ENCODE measurements at places on chromosomes 13 and 19.

GRCh38 chr19:38686530-38686888 lies 39.1 kb downstream of the ACTN4 start:
- DNase-seq, result peak; percentile 74

DNA sequence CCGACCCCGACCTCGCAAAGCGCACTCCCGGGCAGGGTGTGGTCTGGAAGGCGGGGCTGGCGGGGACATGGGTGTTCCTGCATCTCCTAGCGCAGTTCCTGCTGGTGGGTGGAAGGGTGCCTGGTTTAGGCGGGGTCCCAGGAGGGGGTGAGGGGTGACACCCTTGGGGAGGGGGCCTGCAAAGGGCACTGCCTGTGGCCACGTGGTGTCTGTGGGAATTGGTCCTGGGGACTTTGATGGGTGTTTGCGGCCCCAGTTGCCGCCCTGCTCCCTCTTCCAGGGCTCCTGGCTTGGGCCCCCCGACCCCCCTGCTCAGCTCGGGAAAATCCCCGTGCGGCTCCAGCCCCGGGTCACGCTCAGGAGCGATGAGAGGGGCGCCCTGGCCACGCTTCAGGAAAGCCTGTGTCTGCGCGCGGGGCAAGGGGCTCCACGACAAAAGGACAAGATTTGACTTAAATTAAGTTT lies 19.1 kb downstream of the WTIP start:
- DNase-seq, result no peak

DNA sequence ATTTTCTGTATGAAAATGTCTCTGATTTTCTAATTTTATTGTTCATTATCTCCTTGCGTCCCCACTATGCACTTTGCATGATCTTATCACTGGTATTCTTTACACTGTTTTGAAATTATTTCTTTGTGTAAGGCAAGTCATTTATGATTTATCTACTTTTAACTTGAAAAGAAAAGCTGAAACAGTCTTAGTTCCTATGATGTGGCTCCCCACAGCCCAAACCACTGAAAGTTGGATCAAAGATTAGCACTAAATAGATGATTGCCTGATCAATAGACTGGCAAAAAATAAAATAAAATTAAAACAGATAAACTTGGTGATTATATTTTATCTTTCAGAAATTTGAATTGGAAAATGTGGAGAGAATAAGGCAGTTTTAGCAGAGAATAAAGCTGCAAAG lies 1101.9 kb downstream of the PCDH9 start:
- DNase-seq, result no peak

DNA sequence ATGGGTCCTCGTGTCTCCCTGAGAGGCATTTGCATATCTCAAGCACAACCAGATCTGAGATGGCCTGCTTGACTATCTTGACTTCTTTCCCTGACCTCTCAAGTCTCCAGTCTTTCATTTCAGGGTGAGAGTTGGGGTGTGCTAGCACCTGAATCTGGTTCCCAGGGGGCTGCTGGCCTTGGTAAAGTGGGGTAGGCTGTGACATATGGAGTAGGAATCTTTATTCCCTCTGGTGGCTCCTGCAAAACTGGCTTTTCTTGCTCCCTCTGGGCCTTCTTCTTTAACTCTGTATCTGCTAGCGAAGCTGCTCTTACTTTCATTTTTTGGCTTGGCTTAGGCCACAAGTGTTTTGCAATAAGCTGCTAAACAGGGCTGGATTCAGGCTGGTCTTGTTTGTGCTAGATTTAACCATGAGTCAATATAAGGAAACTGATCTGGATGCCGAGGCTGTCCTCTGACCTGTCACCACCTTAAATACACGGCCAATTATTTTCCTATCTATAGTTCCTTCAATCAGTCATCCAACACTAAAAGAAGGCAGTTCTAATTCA lies 42.3 kb downstream of the ZNF493 start:
- no peak for DNase-seq

GRCh38 chr19:3274942-3275582 lies 50.6 kb downstream of the CELF5 start:
- DNase-seq, result no peak

DNA sequence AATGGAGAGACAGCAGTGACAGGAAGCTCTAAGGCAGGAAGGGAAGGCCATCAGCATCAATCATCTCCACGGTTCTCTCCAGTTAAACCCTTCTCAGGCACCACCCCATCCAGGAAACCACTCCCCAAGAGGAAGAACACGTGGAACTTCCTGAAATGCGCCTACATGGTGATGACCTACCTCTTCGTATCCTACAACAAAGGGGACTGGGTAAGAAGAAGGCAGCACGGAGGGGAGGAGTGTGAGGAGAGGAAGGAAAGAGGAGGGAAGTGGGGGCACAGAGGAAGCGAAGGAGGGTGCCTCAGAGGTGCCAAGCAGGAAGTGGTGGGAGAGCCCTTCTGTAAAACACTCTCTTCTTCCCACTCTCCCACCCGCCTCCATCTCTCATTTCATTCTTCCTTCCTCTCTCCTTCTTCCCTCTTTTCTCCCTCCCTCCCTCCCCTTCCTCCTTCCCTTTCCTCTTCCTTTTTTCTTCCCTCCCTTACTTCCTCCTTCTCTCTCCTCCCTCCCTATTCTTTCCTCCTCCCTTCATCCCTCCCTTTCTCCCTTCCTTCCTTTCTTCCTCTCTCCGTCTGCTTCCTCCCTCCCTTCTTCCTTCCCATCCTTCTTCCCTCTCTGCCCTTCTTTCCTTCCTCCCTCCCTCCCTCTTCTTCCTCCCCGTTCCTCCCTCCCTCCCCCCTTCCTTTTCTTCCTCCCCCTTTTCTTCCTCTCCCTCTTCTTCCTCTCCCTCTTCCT lies 12.6 kb downstream of the ZSCAN5A start:
- no peak for DNase-seq

DNA sequence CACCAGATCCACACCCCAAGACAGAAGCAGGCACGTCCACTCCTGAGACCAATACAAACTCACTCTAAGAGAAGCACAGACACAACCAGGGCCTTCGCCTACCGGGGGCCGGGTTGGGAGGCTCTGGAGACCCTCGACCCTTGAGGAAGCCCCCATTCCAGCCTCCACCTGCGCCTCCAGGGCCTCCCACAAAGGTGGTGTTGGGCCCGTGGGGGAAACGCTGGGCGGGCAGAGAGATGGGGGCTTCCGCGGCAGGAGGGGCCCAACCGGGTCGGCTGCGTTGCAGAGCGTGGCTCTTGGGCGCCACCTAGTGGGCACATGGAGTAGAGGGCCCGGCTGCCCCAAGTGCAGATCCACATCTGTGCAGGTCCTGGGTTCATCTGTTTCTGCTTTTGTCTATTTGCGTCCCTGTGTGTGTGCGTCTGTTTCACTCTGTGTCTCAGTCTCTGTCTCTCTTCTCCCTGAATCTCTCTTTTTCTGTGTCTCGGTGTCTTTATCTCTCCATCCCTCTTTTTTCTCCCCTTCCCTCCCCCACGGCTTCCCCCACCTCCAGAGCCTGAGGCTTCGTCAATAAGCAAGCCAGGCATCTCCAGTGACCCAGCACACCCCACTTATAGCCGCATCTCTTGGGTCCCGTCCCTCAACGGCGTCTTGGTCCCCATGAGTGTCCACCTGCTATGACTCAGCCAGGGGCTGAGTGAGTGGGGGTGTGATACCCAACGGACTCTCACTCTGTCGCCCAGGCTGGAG lies 10.5 kb upstream of the TINCR start:
- DNase-seq, result peak; percentile 59

GRCh38 chr19:3618144-3618810 lies 8.3 kb downstream of the CACTIN start:
- peak; percentile 50 for DNase-seq

- DNase-seq, result no peak
These were observed 975 bp downstream of the SBK2 start for GRCh38 chr19:55535965-55536350.

GRCh38 chr13:36450534-36450933 lies 18.2 kb downstream of the CCNA1 start:
- no peak for DNase-seq

DNA sequence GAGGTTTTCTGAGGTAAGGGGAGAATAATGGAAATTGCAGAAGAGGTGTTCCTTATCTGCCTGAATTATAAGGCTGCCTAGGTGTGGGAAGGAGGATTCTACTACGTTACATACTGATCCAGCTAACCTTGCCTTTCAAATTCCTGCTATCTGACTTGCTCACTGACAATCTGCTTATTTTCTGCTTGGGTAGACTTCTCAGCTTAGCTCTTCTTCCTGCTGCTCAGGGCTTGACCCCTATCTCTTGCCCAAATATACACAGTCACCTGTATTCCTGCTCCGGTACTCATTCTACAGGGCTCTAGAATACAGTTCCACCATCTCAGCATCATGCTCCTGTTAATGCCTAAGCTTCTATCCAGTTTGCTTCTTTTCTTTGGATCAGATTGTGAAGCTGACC lies 1607.6 kb downstream of the OLFM4 start:
- DNase-seq, result no peak

DNA sequence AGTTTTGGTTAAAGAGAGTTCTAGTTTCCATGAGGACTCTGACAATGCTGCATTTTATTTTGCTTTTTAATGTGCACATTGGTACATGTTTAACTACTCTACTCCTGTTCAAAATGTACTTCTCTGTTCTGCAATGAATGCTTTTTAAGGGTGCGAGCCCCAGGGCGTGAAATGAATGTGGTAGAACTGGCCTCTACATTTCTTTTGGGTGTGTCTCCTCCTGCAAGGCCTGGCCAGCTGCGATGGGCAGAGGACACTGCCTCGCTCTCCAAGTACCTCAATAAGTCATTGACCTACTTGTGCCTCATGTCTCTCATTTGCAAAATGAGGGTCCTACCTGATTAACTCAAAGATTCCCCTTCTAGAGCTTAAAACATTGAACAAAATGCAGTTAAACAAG lies 6.7 kb downstream of the RGS9BP start:
- DNase-seq, result no peak

- no peak for DNase-seq
These were observed 4.0 kb downstream of the IRGC start for GRCh38 chr19:43719918-43720317.

Measured in immature natural killer cell (primary cell).